ENCODE measurements at places on chromosomes 11 and 22. TPM values are rescaled to one million over a fixed set of nuclear protein-coding genes. Genes with fewer than 3 reads are reported as not detected.

Gene HIPK3
- total RNA-seq: 41.3 TPM

Gene PGA4
- not detected for total RNA-seq

Gene SAA1
- not detected for total RNA-seq

Gene EIF1AD
- total RNA-seq: 54.4 TPM

Gene FGF3
- not detected for total RNA-seq

Gene ANO9
- 94.2 TPM for total RNA-seq

Gene CELF1
- total RNA-seq: 102 TPM

Gene LDHA
- 948 TPM for total RNA-seq

Gene LRRC55
- total RNA-seq: not detected

Gene PDXP
- total RNA-seq: 21.8 TPM

Gene RTN4RL2
- total RNA-seq: 0.35 TPM

Gene IL10RA
- 187 TPM for total RNA-seq

Gene SCO2
- 10.5 TPM for total RNA-seq

Gene POU2F3
- total RNA-seq: not detected

Gene PATE4
- not detected for total RNA-seq

Gene CHCHD10
- total RNA-seq: 44.6 TPM

Gene TIGD3
- 0.42 TPM for total RNA-seq

Gene TSGA10IP
- total RNA-seq: not detected

Gene MMP12
- total RNA-seq: not detected

Gene GAL
- total RNA-seq: not detected

Gene LRRC4C
- not detected for total RNA-seq

Gene CD3D
- total RNA-seq: 557 TPM

Gene DNAJB13
- total RNA-seq: 0.15 TPM

Gene DKK3
- total RNA-seq: not detected

Gene GTSE1
- total RNA-seq: 96.4 TPM

Gene RIMBP3B
- total RNA-seq: 1.1 TPM

Gene OR2AG1
- total RNA-seq: not detected

Gene MS4A6E
- total RNA-seq: not detected

Gene PATE2
- total RNA-seq: 0.20 TPM

Gene SLC5A1
- not detected for total RNA-seq

Gene NPAS4
- total RNA-seq: 0.52 TPM

Gene UPK3A
- not detected for total RNA-seq

Gene SNU13
- total RNA-seq: 178 TPM

Gene POU2AF2
- not detected for total RNA-seq

Gene TECTA
- total RNA-seq: 0.25 TPM

Gene LYVE1
- total RNA-seq: not detected

Gene ZNRF3
- total RNA-seq: 0.72 TPM

Gene STX3
- 42.0 TPM for total RNA-seq

Gene GP1BB
- not detected for total RNA-seq

Gene PCNX3
- total RNA-seq: 50.2 TPM

Gene PLAAT4
- total RNA-seq: 136 TPM

Gene IGLL1
- not detected for total RNA-seq

Gene PLEKHA7
- total RNA-seq: 3.4 TPM

Gene PGA5
- not detected for total RNA-seq

Gene LIMK2
- total RNA-seq: 54.5 TPM

Gene CFL1
- total RNA-seq: 1,543 TPM

Gene POLR3H
- total RNA-seq: 29.1 TPM

Gene RSF1
- total RNA-seq: 57.8 TPM

Gene HSPB2
- total RNA-seq: not detected

Gene C11orf97
- total RNA-seq: not detected

Gene CENPM
- total RNA-seq: 92.0 TPM
